SW480 (cell line): ENCODE measurements at places on chromosomes 16 and 17.

- DNase-seq, result no peak
Observed at GRCh38 chr17:81652906-81653771, 3.2 kb downstream of the PDE6G start.

GRCh38 chr17:42287305-42287976, 857 bp upstream of the STAT5A start:
- no peak for DNase-seq

- DNase-seq, result peak; percentile 8
Observed at GRCh38 chr17:13750816-13751793, 149.4 kb upstream of the HS3ST3A1 start.

DNA sequence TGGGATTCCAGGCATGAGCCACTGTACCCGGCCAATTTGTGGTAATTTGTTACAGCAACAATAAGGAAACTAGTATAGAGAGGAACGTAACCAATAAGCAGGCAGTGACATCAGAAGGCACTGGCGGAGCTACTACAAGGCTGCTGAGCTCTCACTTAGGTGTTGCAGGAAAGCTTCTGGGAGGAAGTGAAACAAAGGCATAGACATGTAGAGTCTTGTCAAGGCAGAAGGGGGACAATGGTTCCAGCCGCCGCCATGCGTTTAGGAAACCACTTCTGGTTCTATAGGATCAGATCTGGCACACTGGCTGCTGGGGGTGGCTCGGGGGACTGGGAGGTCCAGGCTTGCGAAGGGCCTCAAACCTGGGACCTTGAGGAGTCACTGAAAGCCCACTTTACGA, 9.4 kb upstream of the CPSF4L start:
- no peak for DNase-seq

GRCh38 chr16:11836650-11837244, 14.6 kb downstream of the RSL1D1 start:
- no peak for DNase-seq

DNA sequence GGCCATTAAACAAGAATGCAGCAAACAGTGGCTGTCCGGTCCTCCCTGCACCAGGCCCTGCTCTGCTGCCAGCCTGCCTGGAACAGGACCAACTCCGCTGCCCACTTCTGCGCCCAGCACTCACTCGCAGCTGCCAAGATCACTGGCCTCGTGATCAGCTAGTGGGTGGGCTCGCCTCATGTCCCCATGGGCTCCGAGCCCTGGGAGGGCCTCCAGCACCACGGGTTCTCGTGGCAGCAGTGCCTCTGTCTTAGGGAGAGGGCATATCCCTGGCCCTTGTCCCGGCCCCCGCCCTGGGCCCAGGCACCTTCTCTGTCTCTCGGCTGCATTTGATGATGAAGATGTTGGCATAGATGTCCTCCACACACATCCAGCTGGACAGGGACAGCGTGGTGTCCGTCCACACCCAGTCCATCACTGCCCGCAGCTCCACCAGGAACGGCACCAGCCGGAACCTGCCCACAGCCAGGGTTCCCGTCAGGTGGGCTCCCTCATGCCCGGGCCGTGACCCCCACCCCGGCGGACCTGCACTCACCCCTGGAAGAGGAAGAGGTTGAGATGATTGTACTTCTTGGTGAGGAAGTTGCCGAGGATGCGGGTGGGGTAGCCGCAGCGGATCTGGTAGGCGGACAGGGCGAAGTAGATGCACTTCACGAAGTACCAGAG, 13.1 kb downstream of the CTU2 start:
- no peak for DNase-seq

DNA sequence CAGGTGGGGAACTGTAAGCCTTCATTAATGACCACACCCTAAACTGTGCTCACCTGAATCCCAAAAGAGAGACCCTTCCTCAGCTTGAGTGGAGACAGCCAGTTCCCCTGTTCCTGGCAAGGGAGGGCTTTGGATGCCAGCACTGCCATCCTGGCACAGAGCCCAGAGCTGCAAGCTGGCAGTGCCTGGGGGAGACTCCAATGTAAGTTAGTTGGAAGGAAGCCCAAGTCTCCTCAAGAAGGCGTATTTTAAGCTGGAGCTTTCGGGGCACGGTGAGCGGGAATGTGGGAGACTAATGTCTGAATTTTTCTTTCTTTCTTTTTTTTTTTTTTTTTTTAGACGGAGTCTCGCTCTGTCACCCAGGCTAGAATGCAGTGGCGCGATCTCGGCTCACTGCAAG, 4.7 kb downstream of the CDC42EP4 start:
- no peak for DNase-seq

DNA sequence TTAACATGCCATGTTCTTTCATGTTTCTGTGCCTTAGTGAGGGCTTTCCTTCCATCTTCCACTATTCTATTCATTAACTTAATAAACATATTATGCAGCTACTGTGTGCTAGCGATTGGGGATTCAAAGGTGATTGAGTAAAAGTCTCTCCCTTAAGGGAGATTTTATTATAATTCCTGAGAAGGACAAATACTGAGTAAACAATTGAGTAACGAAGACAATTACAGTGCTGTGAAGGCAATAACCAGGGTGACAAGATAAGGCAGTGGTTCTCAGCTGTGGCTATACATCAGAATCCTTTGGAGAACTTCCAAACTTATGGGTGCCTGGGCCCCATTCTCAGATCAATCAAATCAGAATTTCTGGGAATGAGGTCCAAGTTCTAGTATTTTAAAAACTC, 353.3 kb downstream of the CA10 start:
- DNase-seq, result no peak

GRCh38 chr17:73011016-73011486, 81.4 kb downstream of the SLC39A11 start:
- DNase-seq, result no peak

GRCh38 chr17:2634361-2634960, 41.0 kb downstream of the PAFAH1B1 start:
- DNase-seq, result peak; percentile 55

DNA sequence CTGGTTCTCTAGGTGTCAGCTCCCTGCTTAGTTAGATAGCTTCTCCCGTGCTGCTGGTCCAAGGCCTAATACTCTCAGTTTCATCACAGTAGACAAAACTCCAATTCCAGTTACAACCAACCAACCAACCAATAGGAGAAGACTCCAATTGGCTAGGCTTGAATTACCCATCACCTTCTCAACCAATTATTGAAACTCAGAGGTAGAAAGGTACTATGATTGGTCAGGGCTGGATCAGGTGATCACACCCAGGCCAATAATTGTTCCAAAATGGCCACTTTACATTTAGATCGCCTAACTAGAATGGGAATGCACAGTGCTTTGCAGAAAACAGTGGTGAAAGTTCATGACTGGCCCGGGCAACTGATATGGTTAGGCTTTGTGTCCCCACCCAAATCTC, 49.5 kb upstream of the CRHR1 start:
- no peak for DNase-seq

GRCh38 chr16:68779891-68780290, 42.8 kb downstream of the CDH1 start:
- no peak for DNase-seq

DNA sequence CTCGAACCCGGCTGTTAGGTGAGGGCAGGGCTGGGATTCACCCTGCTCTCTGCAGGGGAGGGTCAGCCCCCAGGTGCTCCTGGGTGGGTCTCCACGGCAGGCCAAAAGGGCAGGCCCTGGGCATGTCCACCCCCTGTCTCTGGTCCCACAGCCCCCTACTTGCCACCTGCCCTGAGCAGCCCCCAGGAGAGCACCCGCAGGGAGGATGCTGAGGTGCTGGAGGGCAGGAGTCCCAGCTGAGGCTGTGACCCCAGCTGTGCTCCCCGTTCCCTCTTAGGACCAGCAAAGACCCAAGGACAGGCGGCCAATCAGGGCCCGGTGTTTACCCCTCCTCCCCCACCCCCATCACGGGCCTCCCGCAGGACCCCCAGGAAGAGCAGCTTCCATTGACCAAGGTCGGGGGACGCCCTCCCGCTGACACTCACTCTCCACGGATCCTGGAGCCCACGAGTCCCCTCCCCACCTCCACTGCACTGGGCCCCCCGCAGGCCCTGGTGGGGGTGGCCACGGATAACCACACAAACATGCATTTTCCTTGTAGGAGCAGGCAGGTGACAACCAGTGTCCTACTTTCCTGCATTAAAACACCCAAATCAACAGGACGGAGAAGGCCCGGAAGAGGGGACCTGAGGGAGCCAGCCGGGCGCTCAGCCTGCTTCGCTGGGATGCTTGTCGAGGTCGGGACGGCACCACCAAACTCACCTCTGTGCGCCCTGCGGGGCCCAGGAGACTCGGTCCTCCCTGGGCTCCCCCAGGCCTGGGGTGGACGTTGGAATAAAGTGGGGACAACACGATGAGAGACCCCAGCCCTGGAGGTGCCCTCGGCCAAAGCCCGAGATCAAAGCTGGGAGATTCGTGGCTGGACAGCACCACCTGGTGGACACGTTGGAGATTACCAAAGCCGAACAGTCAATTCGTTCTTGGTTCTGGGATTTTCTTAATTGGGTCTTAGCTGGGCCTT, 22.5 kb upstream of the ENPP7 start:
- DNase-seq, result peak; percentile 32

DNA sequence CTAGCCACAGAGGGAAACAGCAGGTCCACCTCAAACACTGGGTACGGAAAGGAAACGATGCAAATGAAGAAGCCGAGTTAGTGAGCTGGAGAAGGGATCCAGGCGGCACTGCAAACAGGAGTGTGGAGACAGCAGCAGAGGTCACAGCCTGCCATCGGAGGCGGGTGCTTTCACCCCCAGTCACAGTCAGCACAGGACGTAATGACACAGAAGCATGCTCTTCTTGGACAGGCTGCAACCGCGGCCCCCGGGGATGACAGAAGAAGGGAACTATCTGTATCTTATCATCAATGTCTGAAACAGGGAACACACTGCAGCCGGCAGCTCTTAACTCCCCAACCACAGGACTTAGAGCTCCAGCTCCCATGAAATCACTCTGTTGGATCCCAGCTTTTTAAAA, 16.1 kb upstream of the SLC38A8 start:
- no peak for DNase-seq

GRCh38 chr17:34784526-34784925, 176.7 kb downstream of the CCT6B start:
- DNase-seq, result no peak

DNA sequence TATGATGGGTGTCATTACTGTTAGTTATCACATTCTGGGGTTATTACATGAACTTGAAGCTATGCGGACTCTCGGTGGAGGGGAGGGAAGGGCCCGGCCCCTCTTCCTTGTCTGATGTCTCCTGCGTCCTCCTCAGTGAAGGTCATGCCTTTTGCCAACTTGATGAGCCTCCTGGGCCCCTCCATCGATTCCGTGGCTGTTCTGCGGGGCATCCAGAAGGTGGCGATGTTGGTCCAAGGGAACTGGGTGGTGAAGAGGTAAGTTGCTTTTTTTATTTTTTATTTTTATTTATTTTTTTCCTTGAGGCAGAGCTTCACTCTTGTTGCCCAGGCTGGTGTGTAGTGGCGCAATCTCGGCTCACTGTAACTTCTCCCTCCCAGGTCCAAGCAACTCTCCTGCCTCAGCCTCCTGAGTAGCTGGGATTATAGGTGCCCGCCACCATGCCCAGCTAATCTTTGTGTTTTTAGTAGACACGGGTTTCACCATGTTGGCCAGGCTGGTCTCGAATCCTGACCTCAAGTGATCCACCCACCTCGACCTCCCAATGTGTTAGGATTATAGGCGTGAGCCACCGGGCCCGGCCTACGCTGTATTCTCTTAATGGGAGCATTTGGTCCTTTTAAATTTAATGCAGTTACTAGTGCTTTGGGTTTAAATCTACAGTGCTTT, 21.6 kb downstream of the POLR3E start:
- peak; percentile 6 for DNase-seq

DNA sequence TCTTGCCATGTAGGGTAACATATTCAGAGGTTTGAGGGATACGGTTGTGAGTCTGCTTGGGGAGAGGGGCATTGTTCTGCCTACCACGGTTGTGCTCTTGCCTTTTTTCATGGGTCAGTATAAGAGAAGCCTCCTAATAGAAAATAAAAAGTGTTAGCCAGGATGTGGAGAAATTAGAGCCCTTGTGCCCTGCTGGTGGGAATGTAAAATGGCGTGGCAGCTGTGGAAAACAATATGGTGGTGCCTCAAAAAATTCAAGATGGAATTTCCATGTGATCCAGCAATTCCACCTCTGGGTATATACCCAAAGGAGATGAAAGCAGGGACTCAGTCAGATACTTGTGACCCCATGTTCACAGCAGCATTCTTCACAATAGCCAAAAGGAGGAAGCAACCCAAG, 14.2 kb upstream of the LRRC75A start:
- DNase-seq, result no peak

- no peak for DNase-seq
Observed at GRCh38 chr16:88354229-88355092, 28.3 kb upstream of the ZNF469 start.

- DNase-seq, result no peak
Observed at GRCh38 chr16:67726106-67727034, 7.3 kb upstream of the GFOD2 start.

DNA sequence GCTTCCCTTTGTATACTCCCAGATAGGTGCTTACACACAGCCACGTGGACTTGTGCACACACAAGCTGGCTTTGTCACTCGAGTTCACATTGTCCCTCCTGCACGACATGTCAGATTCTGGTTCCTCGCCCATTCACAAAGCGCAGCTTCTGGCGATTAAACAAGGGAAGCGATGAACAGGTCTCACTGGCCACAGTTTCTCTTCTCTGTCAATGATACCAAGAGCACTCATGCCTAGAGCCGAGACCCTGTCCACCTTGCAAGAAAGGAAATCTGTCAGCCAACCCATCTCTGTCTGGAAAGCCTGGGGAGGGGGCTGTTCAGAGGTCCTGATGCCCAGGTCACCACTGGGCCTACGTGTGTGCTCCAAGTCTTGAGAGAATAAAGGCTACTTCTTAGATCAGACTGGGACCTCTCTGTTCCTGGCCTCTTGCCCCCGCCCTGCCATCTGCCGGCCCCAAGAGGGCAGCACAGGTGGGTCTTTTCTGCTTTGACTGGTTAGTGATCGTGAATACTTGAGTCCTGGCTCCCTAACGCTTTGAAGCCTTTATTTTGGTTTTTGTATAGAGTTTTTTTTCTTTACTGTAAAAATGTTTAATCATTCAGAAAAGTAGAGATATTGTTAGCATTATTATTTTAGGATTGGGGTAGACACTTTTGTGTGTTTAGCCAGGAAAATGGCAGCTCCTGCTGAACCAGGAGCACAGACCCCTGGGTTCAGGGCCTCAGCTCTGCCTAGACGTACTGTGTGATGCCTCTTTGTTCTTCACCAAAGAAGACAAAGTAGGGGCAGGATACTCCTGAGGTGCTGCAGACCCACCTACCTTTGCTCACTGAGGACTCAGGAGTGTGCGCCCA, 104.7 kb downstream of the MRM1 start:
- DNase-seq, result peak; percentile 72

- DNase-seq, result no peak
Observed at GRCh38 chr16:89738538-89739317, 17.4 kb downstream of the ZNF276 start.

GRCh38 chr17:42243493-42243982, 32.7 kb downstream of the STAT5B start:
- no peak for DNase-seq

- no peak for DNase-seq
Observed at GRCh38 chr17:61398721-61399130, 917 bp upstream of the TBX2 start.

DNA sequence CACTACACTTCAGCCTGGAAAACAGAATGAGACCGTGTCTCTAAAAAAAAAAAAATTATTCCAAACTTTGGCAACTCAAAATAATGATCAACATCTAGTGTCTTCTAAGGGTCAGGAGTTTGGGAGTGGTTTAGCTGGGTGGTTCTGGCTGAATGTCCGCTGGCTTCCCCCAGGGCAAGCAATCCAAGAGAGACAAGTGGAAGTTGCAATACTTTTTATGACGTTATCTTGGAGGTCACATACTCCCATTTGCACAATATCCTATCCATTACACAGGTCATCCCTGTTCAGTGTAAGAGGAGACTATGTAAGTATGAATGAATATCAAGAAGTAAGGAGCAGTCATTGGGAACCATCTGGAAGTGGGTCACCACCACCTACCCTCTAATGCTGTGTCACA, 15.2 kb upstream of the CLEC3A start:
- no peak for DNase-seq
